Coronary artery (tissue), 2 donors: ENCODE measurements at places on chromosomes 1 and 21.

- peak; percentile 29 for DNase-seq
Measured at GRCh38 chr21:34630536-34631143, 15.7 kb upstream of the RCAN1 start.

- DNase-seq, result no peak
Measured at GRCh38 chr1:232164078-232164963, 465.6 kb downstream of the SIPA1L2 start.

- no peak for DNase-seq
Measured at GRCh38 chr1:104235141-104235540, 485.4 kb downstream of the AMY1C start.

DNA sequence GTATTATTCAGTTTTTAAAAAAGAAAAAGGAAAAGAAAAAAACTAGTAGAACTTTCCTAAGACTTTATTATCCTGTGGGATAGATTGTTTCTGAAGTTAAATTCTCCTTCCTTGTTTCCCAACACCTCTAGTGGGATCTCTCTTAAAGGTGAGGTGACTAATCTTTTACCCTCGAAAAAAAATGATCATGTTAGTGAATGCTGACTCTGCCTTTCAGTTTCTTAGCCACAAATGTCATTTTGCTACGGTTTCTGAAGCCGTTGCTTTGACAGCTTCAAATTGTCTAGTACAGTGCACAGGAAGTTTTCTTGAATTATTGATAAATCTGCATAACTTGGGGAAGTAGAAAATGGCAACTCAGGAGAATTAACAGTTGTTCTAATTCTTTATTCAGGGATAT is 13.0 kb upstream of the NEK7 start:
- no peak for DNase-seq

GRCh38 chr1:56469640-56470371 is 109.6 kb downstream of the PLPP3 start:
- no peak for DNase-seq

- DNase-seq, result no peak
Measured at GRCh38 chr1:223864084-223864483, 18.3 kb upstream of the TP53BP2 start.

DNA sequence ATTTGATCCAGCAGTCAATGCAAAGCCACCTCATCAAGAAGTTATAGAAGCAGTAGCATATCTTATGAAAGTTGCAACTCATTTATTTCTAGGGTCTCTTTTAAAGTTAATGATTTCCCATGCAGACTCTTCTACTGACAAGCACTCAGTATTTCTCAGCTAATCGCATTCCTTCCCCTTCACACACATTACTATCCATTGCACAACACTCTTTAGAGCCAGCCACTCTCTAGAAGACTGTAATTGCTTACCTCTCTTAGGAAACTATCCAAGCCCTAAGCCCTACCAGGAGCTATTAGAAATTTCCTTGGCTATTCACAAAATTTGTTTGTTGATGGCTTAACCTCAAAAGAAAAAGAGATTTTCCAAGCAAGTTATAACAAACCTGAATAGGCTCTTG is 106.0 kb downstream of the ADAMTS1 start:
- no peak for DNase-seq

DNA sequence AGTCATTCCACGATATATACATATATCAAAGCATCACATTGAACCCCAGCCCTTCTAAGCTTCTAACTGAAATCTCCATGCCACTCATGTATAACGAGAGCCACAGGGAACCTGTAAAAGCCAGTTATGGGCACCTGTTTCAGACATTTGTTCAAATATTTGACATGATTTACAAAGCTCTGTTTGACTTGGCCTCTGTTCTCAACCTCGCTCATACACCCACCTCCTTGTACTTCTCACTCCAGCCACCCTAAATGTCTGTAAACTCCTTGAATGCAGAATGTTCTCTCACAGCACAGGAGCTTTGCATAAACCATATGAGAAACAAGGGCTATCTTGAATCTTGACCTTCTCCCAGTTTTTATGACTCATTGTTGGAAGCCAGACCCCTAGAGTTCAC is 36.9 kb upstream of the CD2 start:
- no peak for DNase-seq

DNA sequence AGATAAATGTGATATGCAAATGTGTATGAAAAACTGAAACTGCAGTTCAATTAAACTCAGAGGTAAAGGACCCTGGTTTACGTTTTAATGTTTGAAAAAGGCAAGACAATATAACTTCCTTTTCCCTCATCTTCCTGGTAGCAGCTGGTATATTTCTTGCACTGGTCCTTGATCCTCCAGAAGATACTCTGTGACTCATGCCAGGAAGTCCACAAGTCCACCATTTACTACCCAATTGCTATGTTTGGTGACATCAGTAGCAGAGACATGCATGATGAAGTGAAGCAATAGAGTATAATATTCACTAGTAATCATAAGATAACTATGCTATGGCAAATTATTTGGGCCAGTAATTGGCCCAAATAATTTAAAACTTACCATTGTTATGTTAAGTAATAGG is 774.5 kb upstream of the NEGR1 start:
- DNase-seq, result no peak

DNA sequence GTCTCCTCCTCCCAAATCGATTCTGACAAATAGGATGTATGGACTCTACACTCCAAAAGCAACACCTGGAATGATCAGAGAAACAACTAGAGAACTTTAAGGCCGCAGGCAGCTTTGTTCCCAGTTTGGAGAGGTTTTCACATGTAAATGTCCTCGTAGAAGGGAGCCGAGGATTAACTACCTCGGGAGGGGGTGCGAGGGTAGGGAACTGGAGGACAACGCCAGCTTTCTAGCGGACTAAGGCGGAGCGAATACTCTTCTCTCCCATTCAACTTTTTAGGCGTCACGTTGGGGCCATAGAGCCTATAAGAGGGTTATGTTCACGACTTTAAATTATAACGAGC is 1.2 kb downstream of the SCAF4 start:
- DNase-seq, result no peak

- DNase-seq, result no peak
Measured at GRCh38 chr1:8739377-8739776, 78.1 kb downstream of the RERE start.

DNA sequence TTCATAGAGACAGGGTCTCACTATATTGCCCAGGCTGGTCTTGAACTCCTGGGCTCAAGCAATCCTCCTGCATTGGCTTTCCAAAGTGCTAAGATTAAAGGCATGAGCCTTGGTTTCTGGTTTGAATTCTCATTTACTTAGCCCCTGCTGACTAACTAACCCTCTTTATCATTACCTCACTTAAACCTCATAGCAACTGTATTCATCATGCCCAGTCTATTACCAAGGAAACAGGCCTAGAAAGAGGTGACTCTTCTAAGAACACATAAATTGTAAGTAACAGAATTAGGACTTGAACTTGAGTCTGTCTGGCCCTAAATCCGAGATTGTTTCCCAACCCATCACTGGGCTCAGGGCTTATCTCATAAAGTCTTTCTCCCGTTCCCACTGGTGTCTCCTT is 44.2 kb downstream of the TMEM53 start:
- no peak for DNase-seq

GRCh38 chr21:17709266-17709611 is 96.5 kb upstream of the BTG3 start:
- no peak for DNase-seq

GRCh38 chr1:71002709-71003475 is 44.7 kb downstream of the PTGER3 start:
- DNase-seq, result no peak

DNA sequence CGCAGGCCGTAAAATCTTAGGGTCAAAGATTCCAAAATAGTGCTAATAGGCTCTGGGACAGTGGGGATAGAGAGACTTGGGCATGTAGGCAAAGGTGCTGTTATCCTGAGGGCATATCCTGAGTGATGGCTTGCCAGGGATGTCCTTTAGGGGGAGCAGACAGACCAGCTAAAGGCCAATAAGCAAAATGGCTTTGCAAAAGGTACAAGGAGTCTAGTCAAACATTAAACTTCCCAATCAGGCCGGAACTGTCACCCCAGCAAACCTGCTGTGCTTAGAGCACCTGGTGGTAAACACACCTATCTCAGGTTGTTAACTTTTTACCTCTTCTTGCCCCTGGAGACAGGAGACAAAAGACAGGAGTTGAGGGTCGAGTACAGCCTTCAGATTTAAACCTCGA is 49.1 kb downstream of the TRABD2B start:
- DNase-seq, result no peak

GRCh38 chr1:156698995-156699394 is 6.4 kb downstream of the CRABP2 start:
- DNase-seq, result no peak

DNA sequence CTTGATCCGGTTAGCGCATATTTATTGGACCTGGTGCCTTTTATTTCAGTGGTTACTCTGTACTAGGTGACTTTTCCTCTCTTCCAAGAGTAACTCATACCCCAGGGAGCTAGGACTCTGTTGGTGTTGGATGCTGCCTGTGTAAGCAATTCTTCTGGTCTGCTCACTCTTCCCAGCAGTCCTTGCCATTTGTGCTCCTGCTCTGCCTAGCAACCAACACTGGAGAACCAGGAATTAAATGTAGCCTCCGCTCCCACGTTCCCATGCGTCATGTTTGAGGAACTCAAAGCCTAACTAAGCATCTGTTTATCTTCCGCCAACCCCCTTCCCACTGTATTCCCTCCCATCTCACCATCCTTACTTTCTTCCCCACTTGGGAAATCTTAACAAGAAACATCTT is 65.7 kb upstream of the RAVER2 start:
- no peak for DNase-seq

DNA sequence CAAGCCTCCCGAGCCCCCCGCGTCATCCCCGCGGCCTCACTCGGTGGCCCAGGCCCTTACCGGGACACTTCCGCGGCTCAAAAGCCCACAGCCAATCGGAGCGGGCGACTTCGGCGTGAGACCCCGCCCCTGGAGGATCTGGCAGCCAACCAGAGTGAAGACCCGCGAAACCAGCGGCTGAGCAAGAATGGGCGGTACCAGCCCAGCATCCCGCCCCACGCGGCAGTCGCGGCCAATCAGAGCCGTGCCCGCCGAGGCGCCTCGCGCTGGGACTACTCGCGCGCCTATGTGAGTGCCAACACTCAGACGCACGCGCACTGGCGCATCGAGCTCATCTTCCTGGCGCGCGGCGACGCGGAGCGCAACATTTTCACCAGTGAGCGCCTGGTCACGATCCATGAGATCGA is 22.5 kb downstream of the DISP3 start:
- DNase-seq, result no peak

DNA sequence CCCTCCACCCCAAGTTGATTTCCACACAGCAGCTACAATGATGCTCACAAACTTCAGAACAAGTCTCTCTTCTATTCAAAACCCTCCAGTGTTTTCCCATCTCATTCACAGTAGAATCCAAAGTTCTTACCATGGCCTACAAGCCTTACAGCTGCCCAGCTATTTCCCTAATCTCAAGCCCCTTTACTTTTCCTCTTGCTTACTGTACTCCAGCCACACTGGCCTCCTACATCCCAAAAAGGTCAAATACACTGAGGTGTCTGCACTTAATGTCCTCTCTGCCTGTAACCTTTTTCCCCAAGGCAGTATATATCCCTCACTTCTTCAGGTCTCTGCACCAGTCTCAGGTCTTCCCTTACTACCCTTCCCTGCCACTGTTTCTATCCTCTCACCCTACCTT is 2.6 kb downstream of the RAP1A start:
- DNase-seq, result no peak

DNA sequence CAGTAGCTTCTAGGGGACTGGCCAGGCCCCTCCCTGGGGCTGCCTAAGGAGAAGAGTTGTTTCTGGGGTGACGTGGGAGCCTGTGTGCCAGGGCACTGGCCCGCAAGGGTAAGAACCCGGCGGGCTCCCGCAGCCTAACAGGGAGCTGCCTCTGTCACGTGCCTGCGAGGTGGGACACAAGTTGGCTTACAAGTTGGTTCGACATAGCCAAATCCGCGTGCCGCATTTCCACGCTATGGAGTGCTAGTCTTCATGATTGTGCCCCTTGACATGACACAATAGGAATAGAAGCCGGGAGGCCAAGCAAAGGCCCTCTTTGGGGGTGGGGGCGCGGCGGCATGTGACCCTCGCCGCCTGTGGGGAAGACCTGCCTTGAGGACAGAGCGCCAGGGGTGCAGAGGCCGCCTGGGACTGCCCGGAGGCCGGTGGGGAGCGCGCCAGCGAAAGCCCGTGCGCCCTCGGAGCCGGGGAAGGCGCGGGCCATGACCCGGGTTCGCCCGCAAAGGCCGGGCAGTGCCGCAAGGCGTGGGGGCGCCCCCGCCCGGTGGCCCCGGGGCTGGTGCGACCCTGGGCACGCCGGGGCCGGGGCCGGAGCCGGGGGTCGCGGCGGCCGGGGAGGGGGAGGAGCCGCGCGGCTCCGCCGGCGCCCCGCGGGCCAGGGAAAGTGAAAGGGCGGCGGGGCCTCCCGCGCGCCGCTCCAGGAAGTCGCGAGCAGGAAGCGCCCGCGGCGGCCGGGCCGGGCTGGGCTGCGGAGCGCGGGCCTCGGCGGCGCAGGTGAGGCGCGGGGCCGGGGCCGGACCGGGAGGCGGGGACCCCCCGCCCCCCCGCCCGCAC is at the start of gene SLC37A1:
SLC37A1 (plus strand) TSS at position 702 of the 834 bp plus-strand sequence. CDS start 4,603 bp downstream, outside the sequence.
- peak; percentile 75 for DNase-seq

GRCh38 chr1:77395051-77395450 is 113.2 kb downstream of the AK5 start:
- no peak for DNase-seq

GRCh38 chr1:162680419-162681121 is 48.3 kb downstream of the DDR2 start:
- no peak for DNase-seq

DNA sequence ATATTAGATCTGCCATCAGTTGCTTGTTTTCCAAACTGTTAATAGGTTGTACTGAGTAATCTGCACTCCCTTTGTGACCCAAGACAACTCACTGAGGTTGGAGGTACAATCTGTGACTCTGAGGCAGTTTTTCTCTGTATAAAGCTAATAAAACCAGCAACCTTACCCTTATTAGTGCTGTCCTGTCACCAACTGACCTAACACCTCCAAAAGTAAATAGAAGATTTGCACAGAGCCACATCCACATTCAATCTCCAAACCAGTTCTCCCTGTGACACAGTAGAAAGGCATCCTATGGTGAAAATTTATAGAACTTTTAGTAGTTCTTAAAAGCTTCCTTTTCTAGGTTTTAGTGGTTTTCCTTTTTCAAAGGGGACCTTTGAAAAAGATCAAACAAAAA is 140.4 kb upstream of the ADGRL2 start:
- DNase-seq, result no peak

DNA sequence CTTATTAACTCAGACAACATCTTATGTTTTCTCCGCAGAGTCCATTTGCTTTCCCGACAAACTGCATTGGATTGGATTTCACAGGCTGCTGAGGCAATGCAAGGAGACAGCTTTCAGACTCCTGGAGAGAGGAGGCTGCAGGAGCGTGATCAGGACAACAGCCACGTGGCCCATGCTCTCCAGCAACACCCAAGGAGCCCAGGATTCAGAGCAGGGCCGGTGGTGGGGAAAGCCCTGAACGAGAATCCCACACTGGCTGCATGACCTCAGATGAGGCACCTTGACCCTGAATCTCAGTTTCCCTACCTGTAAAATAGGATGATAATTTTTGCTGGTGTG is 78.3 kb upstream of the NFASC start:
- DNase-seq, result peak; percentile 28
